ENCODE measurements at places on chromosomes 5 and 9. TPM values are rescaled to one million over a fixed set of nuclear protein-coding genes. Genes with fewer than 3 reads are reported as not detected.

The SLC27A6 gene
- total RNA-seq: not detected

The DMRT2 gene
- 0.45 TPM for total RNA-seq

The PTCH1 gene
- total RNA-seq: 1.7 TPM

The SLC6A7 gene
- total RNA-seq: not detected

The GNPDA1 gene
- total RNA-seq: 81.9 TPM

The GEMIN5 gene
- total RNA-seq: 8.1 TPM

The TMED9 gene
- 251 TPM for total RNA-seq

The TMOD1 gene
- 0.30 TPM for total RNA-seq

The SPINK4 gene
- not detected for total RNA-seq

The PTGS1 gene
- 27.1 TPM for total RNA-seq

The C9orf50 gene
- not detected for total RNA-seq

The NFX1 gene
- total RNA-seq: 25.4 TPM

The IL9 gene
- not detected for total RNA-seq

The NR5A1 gene
- total RNA-seq: not detected

The TAF1L gene
- not detected for total RNA-seq

The FGFR4 gene
- total RNA-seq: 0.12 TPM

The AHRR gene
- 7.6 TPM for total RNA-seq

The PCDHA7 gene
- 1.5 TPM for total RNA-seq

The SPRY4 gene
- total RNA-seq: 2.6 TPM

The ENG gene
- 10.4 TPM for total RNA-seq

The TRIM7 gene
- 2.9 TPM for total RNA-seq

The BAAT gene
- total RNA-seq: not detected

The DND1 gene
- not detected for total RNA-seq
